D341Med (cell line): ENCODE measurements at places on chromosomes 5 and 9.
A peak's percentile ranks its signal among the peaks of the same experiment; 100 is the strongest.

DNA sequence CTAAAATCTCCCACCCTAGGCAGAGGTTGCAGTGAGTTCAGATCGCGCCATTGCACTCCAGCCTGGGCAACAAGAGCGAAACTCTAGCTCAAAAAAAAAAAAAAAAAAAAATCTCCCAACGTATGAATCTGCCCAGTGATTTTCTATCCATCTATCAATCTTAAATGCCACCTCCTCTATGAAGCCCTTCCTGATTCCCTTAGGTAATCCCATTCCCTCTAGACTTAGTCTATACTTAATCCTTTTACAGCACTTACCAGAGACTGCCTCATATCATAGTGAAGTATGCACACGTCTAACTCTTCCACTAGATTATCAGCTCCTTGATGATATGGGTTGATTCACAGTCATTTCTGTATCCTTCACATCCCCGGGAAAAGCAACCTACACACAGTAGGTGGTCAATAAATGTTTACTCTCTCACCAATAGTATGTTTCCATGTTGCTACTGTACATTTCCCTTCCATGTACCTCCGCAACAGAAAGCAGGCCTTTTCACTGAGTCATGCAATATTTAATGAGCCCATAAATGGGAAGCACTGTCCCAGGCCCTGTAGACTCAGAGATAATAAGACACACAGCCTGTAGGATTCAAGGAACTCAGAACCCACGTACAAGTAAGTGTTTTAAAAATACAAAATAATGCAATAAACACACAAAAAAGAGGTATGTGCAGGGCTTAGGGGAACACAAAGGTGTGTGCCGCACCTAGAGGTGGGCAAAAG lies 1.2 kb downstream of the DROSHA start:
- DNase-seq = no peak

- DNase-seq = no peak
Observed at GRCh38 chr9:95826183-95826838, 49.2 kb upstream of the ERCC6L2 start.

DNA sequence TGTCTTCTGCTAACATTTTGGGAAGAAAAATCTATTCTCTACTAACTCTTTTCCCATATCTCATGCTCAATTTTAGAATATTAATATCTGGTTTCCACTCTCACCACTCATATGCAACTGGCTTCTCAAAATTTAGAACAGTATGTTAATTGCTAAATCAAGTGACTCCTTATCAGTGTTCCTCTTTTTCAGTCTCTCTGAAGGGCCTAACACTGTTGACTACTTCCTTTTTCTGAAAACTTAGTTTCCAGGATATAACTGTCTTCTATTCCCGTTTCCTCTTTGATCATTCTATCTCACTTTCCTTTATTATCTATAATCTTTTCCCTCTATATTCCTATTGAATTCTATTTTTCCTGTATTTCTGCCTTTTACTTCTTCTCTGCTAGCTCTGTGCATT lies 1717.2 kb upstream of the C9orf72 start:
- no peak for DNase-seq

DNA sequence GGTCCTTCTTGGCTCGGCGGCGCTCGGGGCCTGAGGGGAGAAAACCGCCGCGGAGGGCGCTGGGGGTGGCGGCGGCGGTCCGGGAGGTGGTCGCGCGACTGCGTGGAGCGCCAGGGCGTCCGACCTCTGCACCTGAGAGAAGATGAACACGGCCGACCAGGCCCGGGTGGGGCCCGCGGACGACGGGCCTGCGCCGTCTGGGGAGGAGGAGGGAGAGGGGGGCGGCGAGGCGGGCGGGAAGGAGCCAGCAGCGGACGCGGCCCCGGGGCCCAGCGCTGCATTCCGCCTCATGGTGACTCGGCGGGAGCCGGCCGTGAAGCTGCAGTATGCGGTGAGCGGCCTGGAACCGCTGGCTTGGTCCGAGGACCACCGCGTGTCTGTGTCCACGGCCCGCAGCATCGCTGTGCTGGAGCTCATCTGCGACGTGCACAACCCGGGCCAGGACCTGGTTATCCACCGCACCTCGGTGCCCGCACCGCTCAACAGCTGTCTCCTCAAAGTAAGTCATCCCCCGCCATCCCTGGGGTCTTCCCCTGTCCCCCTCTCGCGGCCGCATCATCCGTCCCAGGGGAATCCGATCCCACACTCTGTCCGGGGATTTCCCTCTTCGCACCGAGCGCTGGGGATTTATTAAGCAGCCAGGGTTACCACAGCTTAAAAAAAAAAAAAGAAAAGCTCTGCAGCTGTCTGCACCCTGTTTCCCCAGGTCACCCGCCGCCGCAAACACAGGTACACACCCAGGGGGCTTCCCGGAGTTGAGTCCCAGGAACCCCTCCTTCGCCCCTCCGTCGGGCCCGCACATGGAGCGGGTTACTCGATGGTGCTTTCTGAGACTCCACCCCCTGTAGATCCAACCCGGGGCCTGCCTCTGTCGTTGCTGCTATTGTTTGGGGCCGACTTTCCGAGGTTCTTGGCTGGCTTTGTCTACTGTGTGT lies at the start of gene GTF3C4:
GTF3C4 (plus strand) TSS at position 8 of the 935 bp plus-strand sequence; CDS start at position 143, 135 bp downstream.
- DNase-seq = peak; percentile 92

- DNase-seq = no peak
Observed at GRCh38 chr9:79764374-79764773, 192.6 kb downstream of the TLE4 start.

DNA sequence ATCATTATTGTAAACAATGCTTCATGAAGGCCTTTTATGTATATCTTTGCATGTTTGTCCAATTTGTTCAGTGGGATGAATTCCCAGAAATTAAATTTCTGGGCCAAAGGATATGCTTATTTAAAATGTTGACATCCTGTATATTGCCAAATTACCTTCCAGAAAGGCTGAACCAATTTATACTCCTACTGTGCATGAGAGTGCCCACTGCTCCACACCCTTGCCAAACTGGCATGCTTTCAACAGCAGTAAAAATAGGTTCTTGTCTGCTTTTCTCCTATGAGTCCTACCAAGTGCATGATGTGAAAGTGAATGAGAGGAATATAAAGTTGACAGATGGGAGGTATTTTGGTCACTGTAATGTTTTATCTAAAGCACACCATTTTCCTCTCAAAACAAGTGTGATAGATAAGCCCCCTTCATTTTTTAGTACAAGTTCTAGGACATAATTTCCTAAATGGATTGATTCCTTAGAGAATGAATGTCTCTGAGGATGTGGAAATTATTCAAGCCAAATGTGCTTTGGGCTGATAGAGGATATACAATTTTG lies 70.5 kb upstream of the ERBIN start:
- no peak for DNase-seq

GRCh38 chr9:107127608-107128007 lies 155.5 kb upstream of the RAD23B start:
- DNase-seq = no peak

DNA sequence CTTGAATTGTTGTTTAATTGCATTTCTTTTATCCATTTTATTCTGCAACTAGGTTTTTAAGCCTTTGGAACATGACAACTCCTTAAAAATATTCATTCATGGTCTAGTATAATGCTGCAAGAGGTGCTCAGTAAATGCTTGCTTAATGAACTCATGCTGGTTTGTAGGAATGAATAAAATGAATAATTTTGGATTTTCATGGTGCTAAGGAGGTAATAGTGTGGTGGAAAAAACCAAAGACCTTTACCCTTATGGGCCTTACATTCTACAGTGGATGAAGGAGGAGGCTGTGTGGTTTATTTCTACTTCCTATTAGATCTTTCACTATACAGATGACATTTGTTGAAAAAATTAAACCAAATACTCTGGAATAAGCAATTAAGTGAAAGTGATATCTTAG lies 43.4 kb downstream of the LRRTM2 start:
- no peak for DNase-seq

GRCh38 chr5:100004969-100005368 lies 530.2 kb upstream of the FAM174A start:
- no peak for DNase-seq

DNA sequence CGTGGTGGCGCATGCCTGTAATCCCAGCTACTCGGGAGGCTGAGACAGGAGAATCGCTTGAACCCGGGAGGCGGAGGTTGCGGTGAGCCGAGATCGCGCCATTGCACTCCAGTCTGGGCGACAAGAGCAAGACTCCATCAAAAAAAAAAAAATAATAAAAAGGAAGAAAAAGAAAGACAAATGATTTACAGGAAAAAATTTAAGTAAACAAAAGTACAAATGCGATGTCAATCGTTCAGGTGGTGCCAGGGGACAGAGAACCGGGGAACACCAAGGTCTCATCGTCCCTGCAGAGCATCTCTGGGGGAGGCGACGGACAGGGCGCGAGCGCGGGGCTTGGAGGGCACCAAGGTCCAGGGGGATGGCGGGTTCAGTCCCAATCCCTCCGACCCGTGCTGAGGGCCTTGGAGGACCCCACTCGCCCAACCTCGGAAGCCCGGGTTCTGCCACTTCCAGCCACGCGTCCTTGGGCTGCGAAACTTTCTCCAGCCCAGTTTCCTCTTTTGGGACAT lies 607 bp upstream of the HNRNPAB start:
- no peak for DNase-seq
